ENCODE measurements at places on chromosomes 13 and 19. TPM values are rescaled to one million over a fixed set of nuclear protein-coding genes. Genes with fewer than 3 reads are reported as not detected.

DNA sequence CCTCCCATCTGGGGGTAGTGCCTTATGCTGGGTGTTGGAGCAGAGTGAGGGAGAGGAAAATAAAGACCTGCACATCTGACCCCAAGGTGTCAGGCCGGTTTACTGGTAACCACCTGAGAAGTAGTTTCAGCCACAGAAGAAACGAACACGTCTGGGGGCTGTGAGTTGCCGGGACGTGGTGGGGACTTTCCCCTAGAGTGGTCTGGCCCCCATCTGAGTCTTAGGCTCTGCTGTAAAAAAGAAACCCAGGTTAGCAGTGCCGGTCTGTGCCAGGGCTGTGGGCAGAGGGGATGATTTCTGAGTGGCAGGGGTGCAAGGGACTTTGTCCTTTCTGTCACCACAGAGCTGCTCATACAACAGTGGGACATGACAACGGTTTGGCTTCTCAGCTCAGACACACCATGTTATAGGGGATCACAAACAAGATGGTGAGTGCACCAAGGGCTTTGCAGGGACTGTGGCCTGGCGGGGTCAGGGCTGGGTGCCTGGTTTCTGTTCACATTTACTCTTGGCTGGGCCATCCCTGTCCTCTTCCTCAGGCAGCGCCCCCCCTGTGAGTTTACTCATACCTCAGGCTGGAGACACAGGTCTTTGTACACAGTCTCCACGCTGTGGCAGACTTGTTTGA is 9.0 kb downstream of the GCDH start:
- no peak for DNase-seq

GRCh38 chr19:43798546-43799409 is 3.5 kb downstream of the LYPD5 start:
- no peak for DNase-seq

- no peak for DNase-seq
Measured at GRCh38 chr13:111178402-111178801, 63.3 kb downstream of the ARHGEF7 start.

DNA sequence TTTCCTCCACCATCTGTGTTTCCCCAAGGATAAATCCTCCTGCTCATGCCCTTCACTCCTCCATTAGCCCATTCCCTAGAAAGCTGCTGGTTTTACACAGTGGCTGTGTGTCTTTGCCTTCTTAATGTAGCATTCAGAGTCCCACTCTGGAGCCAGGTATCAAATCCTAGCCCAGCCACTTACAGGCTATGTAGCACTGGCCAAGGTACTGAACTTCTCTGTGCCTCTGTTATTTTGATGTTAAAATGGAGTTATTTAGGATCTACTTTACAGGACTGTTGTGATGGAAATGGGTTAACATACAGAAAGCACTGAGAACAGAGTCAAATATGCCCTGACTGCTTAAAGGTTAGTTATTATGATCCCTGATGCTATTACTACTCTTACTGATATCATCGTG is 1.5 kb upstream of the ZSCAN4 start:
- DNase-seq = no peak

DNA sequence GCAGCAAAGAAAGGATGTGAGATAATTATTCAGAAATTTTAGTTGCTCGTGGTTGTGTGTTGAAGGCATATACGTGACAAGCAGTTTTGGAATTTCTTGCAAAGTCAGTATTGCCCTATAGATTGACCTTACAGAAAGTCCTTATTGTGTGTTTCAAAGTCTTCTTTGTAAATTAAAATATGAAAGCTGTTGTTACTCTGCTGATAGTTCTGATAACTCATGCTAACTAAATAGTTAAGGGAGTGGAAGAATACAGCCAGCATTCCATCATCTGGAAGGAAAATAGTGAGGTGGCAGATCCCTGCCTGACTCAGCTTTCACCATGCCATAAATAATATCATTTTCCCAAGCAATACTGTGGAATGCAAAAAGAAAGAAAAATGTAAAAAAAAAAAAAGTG is 27.2 kb downstream of the WASF3 start:
- DNase-seq = peak; percentile 37

DNA sequence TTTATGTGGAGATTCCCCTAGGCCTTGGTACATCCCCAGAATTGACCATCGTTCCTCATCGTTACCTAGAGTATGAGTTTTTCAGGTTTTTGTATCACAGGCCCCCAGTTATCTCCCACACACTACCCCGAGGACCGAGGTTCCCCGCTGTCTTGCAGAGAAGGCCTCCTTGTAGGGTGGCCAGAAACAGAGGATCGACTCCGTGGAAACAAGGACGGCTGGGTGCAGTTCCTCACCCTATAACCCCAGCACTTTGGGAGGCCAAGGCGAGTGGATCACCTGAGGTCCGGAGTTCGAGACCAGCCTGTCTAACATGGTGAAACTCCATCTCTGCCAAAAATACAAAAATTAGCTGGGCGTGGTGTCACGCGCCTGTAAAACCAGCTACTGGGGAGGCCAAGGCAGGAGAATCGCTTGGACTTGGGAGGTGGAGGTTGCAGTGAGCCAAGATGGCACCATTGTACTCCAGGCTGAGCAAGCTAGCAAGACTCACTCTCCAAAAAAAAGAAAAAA is 720 bp downstream of the ADAT3 start:
- DNase-seq = no peak

GRCh38 chr19:2720777-2721569 is at the start of gene DIRAS1:
DIRAS1 (minus strand) TSS chr19:2721372; CDS start chr19:2717806, 3,566 bp downstream.
- DNase-seq = no peak

DNA sequence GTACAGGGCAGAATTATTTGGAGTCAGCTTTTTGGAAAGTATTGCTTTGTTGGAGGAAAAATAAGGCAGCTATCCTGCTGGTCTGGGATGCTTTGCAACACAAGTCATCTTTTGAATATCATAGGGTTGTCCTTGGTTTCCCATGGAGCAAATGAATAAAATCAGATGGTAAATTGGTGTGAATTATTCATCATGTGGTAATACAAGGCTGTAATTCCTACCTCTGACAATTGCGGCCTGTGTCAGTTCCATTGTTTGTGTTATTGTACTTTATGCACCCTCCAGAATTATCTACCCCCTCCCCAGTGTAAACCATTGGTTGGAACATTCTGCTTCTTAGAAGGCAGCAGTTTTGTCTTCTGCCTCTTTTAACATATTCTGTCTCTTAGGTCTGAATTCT is 46.2 kb downstream of the RNASEH2B start:
- DNase-seq = no peak

- DNase-seq = no peak
Measured at GRCh38 chr19:1908364-1908678, 3.1 kb downstream of the ADAT3 start.

Gene SBSN
- total RNA-seq = not detected

Gene ZNF846
- total RNA-seq = 1.2 TPM

Gene SCAF1
- 28.8 TPM for total RNA-seq

Gene EBI3
- 6.4 TPM for total RNA-seq
